Bone marrow (tissue), 2 donors: ENCODE measurements at places on chromosomes 13 and 19.
A peak's percentile ranks its signal among the peaks of the same experiment; 100 is the strongest.

GRCh38 chr13:46124967-46125933 lies 20.4 kb upstream of the CPB2 start:
- DNase-seq, result no peak

- no peak for DNase-seq
Observed at GRCh38 chr13:103354171-103354570, 288.0 kb upstream of the SLC10A2 start.

DNA sequence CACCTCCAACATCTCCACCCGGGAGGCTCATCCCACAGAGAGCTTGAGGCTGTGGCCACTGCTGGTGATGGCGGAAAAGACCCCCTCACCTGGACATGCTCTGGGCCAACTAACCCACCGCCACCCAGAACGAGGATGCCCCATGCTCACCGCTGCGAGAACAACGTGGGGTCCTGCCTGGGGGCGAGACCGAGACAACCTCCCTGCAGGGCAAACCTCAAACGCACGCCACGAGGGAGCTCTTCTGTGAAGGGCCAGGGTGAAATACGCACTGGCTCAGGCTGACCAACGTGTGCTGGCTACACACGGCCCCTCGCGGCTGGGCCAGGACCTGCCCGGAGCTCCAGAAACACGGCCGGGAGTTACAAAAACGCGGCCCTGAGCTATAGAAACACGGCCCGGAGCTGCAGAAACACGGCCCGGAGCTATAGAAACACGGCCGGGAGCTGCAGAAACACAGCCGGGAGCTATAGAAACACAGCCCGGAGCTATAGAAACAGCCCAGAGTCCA lies 19.0 kb upstream of the PLPP2 start:
- no peak for DNase-seq

- no peak for DNase-seq
Observed at GRCh38 chr13:66301006-66301405, 929.1 kb downstream of the PCDH9 start.

DNA sequence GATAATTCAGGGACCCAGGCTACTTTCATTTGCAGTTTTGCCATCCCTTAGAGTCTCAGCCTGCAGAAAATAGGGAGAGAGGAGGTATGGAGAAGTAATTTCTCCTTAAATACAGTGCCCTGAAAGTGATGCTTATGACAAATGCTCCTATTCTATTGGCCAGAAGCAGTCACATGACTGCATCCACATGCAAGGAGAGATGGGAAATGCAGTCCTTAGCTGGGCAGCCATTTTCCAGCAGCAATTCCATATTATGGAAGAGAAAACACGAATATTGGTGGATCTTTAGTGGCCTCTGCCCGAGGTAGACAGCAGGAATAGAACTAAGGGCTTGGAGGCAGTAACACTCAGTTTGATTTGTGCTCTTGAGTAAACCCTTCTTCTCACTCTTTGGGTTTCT lies 39.4 kb downstream of the VAV1 start:
- DNase-seq, result no peak

GRCh38 chr13:25167382-25168174 lies 4.5 kb downstream of the AMER2 start:
- DNase-seq, result no peak

DNA sequence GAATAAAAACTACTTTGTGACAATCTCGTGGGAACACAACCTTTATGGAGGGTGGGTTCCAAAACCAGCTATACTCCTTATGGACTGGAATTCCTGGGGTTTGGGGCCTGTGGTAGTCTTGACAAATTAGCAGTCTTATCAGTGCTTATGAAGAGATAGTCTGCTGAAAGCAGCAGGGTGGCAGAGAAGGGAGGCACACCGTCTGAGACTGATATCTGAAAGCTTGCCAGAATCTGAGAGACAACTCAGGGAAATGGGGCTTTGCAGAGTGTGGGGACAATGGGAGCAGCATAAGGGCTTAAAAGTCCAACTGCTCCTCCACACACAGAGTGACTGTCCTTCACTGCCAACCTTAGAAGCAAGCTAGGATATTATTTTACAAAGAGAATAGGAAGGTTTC lies 95.9 kb downstream of the UGGT2 start:
- no peak for DNase-seq

GRCh38 chr13:91312324-91312723 lies 35.2 kb upstream of the MIR17HG start:
- no peak for DNase-seq

GRCh38 chr13:110297766-110298504 lies 9.0 kb downstream of the COL4A1 start:
- DNase-seq, result no peak

- DNase-seq, result no peak
Observed at GRCh38 chr19:19321141-19321577, 530 bp downstream of the MAU2 start.

- DNase-seq, result no peak
Observed at GRCh38 chr19:795073-795611, 2.1 kb upstream of the PTBP1 start.

GRCh38 chr19:57708641-57709361 lies at the start of gene ZNF154:
Gene ZNF154 (minus strand): TSS chr19:57709204. CDS start chr19:57708971, 233 bp downstream.
- DNase-seq, result peak; percentile 30

DNA sequence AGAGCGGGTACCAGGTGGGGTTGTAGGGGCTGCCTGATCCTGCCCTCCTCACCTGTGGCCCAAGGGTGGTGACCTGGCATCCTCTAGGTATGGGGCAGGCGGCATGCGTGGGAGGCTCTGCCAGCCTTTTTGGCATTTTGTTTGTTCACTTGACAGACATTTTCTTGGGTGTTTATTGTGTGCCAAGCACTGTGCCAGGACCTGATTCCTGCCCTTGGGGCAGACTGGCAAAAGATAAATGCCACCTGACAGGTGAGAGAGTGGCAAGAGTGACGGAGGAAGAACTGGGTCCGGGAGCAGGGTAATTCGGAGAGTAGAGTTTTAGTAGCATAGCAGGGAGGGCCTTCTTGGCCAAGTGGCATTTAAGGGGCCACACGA lies 6.0 kb downstream of the RAB11B start:
- DNase-seq, result no peak

- no peak for DNase-seq
Observed at GRCh38 chr13:108551674-108552073, 77.7 kb upstream of the MYO16 start.

DNA sequence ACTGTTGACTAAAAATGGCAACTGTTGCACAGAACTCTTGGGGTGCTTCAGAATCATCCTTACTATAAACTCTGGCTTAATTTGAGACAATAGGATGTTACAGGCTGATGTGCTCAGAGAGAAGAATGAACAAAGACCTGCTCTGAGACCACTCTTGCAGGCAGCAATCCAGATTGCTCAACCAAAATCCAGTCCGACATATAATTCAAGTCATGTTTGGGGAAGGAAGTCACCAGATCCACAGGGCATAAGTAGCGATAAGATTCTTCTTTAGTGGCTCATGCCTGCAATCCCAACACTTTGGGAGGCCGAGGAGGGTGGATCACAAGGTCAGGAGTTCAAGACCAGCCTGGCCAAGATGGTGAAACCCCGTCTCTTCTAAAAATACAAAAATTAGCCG lies 20.6 kb downstream of the MTMR6 start:
- no peak for DNase-seq

DNA sequence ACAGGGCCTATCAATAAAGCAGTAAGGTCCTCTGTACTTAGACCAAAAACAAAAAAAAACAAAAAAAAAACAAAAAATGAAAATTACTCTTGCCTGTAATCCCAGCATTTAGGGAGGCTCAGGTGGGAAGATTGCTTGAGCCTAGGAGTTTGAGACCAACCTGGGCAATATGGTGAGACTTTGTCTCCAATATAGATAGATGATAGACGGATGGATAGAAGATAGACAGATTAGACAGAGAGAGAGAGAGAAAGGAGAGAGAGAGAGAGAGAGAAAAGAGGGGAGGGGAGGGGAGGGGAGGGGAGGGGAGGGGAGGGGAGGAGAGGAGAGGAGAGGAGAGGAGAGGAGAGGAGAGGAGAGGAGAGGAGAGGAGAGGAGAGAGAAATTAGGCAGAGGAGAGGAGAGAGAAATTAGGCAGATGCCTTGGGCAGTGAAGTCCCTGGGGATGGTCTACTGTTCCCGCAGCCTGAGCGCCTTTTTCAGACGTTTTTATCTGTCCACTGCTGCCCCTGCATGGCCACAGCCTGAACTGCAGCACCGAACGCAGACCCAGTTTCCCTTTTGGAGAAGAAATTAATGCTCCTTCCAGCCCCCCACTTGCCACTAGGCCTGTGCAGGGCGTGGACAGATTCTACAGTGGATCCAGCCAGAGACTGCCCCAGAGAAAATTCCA lies 9.8 kb upstream of the ZNF627 start:
- peak; percentile 51 for DNase-seq
